ENCODE measurements at places on chromosomes 3 and 15.

- DNase-seq, result peak; percentile 2
Measured at GRCh38 chr3:102114264-102114979, 265.1 kb downstream of the NFKBIZ start.

DNA sequence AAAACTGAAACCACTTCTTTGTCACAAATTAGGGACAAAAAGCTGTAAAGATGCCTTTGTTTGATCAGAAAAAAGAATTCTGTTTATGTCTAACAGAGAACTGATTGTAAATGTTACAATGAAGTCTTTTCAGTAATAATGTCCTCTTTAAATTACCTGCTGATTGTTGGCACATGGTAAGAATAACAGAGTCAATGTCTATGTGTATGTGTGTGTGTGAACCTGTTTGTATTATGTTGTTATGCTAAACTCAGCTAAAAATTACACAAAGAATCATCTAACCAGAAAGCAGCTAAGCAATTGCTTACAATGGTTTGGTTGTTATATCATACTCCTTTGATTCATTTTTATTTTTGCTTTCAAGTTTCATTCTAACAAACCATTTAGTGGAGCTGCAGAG, 159.1 kb upstream of the PDZRN3 start:
- no peak for DNase-seq

- DNase-seq, result no peak
Measured at GRCh38 chr15:64225804-64226203, 63.0 kb upstream of the PPIB start.

DNA sequence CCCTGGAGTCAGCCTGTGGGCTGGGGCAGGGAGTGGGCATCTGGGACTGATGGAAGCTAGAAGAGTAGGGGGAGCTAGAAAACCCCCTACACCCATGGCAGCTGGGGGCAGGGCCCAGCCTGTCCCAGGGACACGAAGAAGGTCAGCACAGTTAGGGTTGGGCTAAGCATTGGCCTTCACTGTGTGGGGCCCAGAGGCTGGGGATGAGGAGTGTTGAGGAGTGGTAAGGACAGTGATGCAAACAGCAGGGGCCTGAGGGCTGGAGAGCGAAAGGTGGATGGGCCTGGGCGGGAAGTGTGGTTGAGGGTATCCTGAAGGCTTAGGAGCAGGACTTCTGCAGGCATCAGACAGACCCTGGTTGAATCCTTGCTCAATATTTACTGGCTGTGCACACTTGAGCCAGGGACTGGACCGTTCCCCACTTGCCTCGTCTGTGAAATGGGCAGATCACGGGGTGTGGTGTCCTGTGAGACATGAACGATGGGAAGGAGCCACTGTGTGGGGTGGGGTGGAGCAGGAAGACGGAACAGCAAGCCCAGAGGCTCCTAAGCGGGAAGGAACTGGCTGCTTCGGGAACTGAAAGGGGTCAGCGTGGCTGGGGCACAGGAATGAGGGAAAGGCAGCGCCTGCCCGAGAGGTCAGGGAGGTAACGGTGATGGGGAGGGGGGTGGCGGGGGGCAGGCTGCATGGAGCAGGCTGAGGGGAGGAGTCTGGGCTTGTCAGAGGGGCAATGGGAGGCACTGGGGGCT, 7.3 kb downstream of the PRKCD start:
- no peak for DNase-seq

DNA sequence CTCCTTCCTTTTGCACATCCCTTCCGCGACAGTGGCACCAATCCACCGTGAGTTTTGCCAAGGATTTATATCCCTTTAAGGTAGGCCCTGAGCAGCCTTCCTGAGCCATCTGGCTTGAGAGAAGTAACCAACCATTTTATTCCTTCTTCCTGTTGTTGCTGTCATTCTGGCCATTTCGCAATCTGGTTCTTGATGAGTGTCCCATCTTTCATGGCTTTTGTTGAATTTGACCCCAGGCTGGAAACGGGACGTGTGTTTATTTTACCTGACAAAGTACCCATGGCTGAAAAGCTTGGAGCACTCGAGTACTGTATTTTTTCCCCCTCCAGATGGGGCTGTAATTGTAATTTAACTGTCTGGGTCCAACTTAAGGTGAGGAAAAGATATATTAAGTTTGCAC, 173.4 kb downstream of the WNT5A start:
- DNase-seq, result no peak

DNA sequence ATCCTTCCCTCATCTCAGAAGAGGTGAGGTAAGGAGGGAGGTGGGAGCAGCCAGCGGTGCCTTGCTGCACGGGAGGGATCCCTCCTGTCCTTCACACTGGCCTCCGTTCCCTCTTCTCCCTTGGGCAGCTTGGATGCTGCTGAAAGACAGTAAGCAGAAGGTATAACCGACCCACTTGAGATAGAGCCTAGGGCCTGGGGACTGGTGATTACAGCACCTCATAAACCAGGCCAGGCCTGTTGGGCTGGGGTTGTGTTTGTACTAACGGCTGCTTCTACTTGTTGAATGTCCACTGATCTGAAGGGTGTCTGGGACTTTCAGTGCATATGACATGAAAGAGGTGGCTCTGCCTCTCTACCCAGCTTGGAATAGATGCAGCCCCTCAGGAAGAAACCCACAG, 25.0 kb downstream of the SEMA6D start:
- no peak for DNase-seq

DNA sequence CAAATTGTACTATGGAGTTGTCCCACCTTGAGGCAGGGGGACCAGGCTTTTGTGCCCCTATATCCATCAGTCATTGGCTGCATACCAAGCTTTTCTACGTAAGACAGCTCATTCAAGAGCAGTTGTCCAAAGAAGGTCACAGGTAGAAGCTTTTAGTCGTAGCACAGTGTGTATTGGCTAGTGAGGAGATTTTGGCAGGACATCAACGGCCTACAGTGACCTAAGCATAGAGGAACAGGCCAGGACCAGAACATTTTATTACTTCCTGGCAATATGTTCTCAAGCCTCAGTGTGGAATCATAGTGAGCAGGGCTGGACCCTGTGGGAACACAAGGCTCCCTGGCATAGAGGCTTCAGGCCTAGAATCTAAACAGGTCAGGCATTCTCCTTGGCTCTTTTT, 105.4 kb upstream of the ANKRD28 start:
- DNase-seq, result no peak

GRCh38 chr3:22371036-22371435, 620.0 kb upstream of the ZNF385D start:
- DNase-seq, result no peak

DNA sequence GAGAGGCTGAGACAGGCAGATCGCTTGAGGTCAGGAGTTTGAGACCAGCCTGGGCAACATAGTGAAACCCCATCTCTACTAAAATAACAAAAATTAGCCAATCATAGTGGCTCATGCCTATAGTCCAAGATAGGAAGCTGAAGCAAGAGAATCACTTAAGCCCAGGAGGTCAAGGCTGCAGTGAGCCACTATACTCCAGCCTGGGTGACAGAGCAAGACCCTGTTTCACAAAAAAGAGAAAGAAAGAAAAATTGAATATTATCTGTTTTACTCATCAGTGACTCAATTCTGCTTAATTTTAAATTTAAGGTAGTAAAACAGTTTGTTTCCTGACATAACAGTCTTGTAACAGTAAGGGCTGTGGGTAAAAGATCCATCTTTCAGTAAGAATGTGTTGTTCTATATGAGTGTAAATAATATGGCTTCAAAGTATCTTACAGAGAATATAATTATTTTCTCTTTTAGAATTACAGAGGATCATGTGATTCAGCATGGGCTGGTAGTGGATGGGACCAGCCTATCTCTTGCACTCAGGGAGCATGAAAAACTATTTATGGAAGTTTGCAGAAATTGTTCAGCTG, 85.8 kb downstream of the ATP11B start:
- DNase-seq, result no peak

DNA sequence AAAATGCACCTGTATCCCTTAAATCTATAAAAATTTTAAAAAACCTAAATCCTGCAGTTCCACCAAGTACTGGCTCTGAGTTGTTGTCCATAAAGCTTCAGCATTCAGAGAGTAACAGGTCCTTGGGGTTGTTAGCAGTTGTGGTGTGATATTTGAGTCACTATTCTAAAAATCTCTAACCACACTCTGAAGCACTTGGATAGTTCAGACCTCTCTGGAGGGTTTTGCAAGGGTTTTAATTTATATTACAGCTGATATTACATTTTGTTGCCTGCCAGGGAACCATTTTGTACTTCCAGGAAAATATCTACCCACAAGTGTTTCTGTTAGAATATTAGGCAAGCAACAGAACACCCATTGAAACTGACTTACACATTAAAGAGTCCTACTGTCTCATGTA, 255.6 kb downstream of the TBL1XR1 start:
- no peak for DNase-seq

- no peak for DNase-seq
Measured at GRCh38 chr15:22263738-22264137, 183.4 kb downstream of the OR4M2 start.

- no peak for DNase-seq
Measured at GRCh38 chr15:49875392-49875791, 243.6 kb downstream of the ATP8B4 start.

GRCh38 chr15:33623010-33623409, 312.2 kb downstream of the RYR3 start:
- no peak for DNase-seq

- DNase-seq, result no peak
Measured at GRCh38 chr15:40467261-40467615, 3.5 kb upstream of the CHST14 start.

DNA sequence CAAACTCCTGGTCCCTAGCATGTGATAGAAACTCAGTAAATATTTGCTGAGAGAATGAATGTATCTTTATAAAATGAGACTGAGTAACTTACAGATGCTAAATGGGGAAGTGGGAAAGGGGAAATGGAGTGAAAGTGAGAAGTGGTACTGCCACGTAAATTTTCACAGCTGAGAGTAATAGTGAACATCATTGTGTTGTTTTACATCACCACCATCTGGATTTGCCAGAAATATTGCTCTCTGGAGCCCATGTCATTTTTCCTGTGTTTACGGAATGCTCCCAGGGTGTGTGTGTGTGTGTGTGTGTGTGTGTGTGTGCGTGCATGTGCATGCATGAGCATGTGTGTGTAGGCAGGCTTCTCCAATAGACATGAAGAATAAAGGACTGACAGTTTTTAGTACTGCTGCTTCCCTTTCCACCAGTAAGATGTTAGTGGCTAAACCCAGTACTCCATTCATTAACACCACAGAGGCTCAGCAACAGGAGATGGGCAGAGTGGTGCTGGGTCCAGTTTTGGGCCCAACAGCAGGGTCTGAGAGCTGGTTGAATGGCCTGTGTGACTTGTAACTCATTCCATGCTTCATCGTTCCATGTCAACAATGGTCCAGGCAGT, 57.3 kb downstream of the DIPK2A start:
- no peak for DNase-seq

DNA sequence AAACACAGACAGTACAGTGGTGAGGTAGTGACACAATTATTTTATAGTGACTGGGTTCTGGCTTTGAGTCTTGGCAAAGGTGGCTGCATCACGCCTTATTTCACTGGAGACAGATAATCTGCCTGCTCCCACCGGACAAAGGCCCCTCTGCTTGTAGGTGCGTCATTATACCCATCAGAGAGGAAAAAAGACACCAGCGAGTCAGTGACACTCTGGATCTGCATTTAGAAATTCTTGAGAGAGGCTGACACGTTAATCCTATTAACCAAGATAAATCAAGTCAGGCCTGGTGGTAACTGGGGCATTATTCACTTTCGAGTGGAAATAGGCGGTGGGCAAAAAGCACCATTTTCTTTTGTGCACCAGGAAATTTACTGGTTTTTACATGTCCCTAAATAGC, 76.2 kb downstream of the NR2F2 start:
- no peak for DNase-seq

- DNase-seq, result no peak
Measured at GRCh38 chr3:130084436-130084980, 2.9 kb downstream of the ALG1L2 start.

- DNase-seq, result no peak
Measured at GRCh38 chr3:104460477-104461406, 906.0 kb upstream of the ALCAM start.

- no peak for DNase-seq
Measured at GRCh38 chr3:141632779-141633374, 105.2 kb upstream of the RNF7 start.

GRCh38 chr3:44434834-44435510, 42.5 kb downstream of the ZNF445 start:
- DNase-seq, result no peak

GRCh38 chr15:58163985-58164384, 25.8 kb downstream of the AQP9 start:
- DNase-seq, result no peak

- no peak for DNase-seq
Measured at GRCh38 chr15:99058421-99058870, 46.4 kb upstream of the SYNM start.

- no peak for DNase-seq
Measured at GRCh38 chr3:183563536-183563874, 8.0 kb upstream of the KLHL6 start.

GRCh38 chr3:152724270-152724669, 110.7 kb upstream of the P2RY1 start:
- no peak for DNase-seq

DNA sequence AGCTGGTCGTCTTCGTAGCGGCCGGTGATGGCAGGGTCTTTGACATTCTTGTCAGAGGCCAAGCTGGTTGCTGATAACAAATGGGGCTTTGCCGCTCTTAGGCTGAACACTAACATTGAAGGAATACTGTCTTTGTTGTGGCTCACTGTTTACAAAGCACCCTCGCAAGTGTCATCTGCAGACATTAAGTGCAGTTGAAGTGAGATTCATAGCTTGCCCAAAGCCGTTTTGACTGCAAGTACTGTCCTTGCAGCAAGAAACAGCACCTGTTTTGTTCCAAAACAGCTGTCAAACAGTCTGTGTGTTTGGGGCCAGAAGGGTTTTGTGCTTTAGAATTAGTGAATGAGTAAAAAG, 568 bp downstream of the SENP2 start:
- no peak for DNase-seq

DNA sequence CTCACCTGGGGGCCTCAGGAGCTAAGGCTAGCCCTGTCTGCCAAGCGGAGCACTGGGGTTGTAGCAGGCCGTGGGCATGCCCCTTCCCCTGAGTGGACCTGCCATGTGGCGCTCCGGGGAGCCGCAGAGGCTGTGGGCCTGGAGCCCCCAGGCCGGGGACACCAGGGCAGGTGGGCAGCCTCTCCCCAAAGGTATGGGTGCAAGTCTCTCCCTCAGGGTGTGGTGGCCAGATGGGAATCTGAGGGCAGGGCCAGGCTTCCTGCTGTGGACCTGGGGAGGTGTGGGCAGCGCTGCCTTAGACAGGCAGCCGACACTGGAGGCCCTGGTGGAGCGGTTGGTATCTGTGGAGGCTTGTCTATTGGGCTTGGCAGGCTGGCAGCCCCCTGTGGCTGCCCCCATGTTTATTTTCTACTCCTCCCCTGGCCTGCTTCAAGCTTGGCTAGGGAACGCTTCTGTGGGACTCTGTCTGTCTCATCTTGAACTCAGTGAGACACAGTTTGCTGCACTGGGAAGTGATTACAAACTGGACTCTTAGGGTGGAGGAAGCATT, 5.9 kb downstream of the ACVR2B start:
- DNase-seq, result no peak

- DNase-seq, result no peak
Measured at GRCh38 chr3:53545310-53545995, 51.0 kb downstream of the CACNA1D start.

GRCh38 chr15:89672221-89673164, 6.7 kb downstream of the PLIN1 start:
- no peak for DNase-seq

- no peak for DNase-seq
Measured at GRCh38 chr15:96849271-96849900, 518.9 kb downstream of the NR2F2 start.
